ENCODE measurements at places on chromosomes 5 and 9.

DNA sequence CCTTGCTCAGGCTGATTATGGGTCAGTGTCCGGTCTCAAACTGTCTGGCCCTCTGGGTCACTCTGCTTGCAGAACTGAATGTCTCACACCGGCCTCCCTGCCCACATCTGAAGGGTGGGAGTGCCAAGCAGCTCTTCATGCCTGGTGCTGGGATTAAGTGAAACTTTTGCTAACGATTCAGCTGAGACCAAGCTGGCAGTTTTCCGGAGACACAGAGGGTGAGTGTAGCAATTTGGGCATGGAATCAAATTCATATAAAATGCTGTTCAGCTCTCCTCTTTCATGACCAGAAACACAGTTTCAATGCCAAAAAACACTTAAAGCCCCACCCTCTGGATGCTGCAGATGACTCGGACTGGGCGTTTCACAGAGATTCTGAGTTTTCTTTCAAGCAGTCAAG, 207.5 kb downstream of the NXNL2 start:
- H3K4me1 ChIP-seq = no peaks in the 10 kb centered on the region
- no peak overlapping the region for H3K4me3 ChIP-seq
- no peaks in the 10 kb centered on the region for H3K36me3 ChIP-seq
- no peak for DNase-seq
- H3K27me3 ChIP-seq = peaks cover 4% of the 10 kb centered on the region
- H3K27ac ChIP-seq = no peak overlapping the region

GRCh38 chr9:122318284-122318683, 52.5 kb upstream of the PTGS1 start:
- H3K4me1 ChIP-seq = no peaks in the 10 kb centered on the region
- no peak overlapping the region for H3K27ac ChIP-seq
- H3K36me3 ChIP-seq = peaks cover 26% of the 10 kb centered on the region

DNA sequence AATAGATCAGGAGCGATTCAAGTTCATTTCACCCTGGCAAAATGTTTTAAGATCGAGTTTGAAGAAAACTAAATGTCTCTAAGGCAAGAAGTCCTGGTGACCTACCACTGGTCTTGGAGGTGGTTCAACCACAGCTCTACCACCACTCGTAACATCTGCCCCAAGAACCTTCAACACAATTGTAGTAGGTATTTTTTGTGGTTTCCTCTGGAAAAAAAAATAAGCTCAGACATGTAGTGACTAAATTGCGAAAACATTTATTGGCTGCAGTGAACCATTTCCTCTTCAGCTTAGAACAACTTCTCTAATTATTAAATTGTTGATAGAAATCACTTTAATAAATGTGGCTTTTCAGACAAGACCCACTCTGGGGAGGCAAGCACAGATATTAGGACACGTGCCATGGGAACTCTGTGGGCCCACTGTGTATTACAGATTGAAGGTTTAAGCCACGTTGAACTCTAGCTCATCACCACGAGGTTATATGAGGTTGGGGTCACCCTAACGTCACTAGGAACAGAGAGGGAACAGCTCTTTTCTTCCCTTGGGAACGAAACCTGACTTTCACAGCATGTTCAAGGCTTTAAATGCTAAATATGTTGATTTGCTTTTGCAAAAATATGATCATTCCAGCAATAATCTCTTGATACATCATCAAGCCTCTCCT, 142.9 kb downstream of the HSD17B3 start:
- H3K4me1 ChIP-seq = no peaks in the 10 kb centered on the region
- H3K27me3 ChIP-seq = no peaks in the 10 kb centered on the region
- H3K27ac ChIP-seq = no peak overlapping the region

DNA sequence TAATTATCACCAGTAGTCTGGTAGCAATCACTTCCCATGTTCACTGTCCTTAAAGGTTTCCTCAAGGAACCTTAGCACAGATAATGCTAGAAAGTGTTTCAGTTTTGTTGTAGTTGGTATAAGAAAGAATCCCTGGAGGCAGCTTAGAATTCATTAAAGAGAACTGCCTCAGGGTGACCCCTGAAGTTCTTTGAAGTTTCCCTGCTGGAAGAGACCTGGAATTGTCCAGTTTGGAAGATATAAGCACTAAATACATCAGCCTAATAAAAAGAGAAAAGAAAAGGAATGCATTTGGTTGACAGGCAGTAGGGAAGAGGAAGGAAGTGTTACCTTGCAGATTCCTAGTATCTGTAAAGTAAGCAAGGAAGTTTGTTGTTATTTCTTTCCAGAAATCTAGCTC, 999.6 kb upstream of the DMAC1 start:
- H3K4me3 ChIP-seq = no peak overlapping the region
- H3K27me3 ChIP-seq = no peaks in the 10 kb centered on the region
- H3K27ac ChIP-seq = no peak overlapping the region
- H3K4me1 ChIP-seq = no peaks in the 10 kb centered on the region
- no peaks in the 10 kb centered on the region for H3K36me3 ChIP-seq
